ACHN (cell line): ENCODE measurements at places on chromosomes 12 and 14.

DNA sequence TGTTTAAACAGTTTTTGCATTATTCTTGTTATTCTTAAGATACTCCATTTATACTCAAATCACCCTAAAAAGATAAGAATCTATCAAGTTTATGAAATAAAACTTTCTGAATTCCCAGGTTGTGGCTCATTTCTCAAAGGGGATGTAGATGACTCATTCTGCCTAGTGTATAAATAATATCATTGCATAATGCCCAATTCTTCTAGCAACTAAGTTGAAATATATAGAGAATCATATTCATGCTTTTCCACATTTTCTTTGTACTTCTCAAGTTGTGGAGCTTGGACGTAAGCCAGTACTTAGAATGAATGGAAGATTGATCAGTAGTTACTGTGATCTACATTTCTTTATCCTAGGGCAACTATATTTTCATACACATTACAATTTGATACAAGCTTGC, 201.1 kb downstream of the PPFIA2 start:
- DNase-seq, result no peak

GRCh38 chr12:121107681-121108080, 25.0 kb upstream of the P2RX7 start:
- no peak for DNase-seq

DNA sequence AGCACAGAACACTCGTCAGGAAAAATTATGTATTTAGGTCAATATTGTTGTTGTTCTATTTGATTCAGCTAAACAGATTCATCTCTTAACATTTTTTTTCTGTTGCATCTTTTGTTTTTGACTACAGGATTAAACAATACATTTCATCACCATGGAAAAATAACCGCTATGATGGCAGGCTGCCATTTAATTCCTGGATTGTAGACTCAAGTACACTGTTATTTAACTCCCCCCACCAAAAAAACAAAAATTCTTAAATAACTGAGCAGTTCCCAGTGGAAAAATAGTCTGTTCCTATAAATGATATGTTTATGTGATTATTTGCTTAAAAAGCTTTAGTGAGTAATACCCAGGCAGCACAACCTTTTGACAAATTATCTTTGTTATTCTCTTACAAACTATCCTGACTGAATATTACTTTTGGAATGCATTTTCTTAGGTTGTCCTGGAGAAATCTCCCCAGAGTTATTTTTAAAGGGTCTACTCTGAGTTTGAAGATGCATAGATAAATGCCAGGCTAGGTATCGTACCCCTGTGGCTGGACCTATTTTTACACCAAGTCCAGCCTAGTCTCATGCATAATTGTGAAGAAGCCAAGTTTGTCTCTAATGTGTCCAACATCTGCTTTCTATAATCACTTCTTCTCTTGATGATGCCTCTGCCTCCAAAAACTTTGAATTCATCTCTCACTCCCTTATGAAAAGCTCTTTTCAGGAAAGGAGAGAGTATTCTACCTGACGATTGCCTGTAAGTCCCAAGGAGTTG, 3.7 kb downstream of the KERA start:
- DNase-seq, result no peak

- DNase-seq, result no peak
Measured at GRCh38 chr14:91241863-91242262, 2.6 kb downstream of the GPR68 start.

DNA sequence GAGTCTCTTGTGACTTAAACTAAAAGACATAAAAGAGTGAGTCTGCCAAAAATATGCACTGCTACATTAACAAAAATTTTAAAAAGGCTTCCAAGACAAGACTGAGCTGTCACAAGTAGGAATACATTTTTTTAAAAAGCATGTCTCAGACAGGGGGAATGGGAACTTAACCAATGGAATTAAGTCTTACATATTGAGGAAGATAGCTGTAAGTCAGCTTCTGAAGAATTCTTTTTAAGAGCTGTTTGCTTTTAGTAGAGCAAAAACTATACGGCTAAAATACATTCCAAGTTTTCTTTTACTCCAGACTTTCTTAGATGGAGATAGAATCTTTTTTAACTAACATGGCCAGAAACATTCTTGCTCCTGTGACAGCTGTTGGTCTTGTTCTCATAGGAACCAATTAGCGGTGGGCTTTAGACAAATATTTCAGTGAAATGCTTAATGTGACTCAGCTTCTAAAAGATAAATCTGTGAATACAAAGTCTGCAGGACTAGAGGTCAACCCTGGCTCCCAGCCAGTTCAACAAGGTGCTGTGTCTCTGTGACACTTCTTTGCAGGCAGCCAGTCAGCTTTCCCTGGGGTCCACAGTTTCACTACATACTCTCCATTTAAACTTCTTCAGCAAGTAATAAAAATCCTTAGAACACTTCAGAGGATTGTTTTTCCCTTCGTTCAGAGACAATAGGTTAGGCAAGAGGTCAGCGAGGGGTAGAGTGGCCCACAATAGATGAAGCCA, 187.6 kb downstream of the NAV3 start:
- no peak for DNase-seq

DNA sequence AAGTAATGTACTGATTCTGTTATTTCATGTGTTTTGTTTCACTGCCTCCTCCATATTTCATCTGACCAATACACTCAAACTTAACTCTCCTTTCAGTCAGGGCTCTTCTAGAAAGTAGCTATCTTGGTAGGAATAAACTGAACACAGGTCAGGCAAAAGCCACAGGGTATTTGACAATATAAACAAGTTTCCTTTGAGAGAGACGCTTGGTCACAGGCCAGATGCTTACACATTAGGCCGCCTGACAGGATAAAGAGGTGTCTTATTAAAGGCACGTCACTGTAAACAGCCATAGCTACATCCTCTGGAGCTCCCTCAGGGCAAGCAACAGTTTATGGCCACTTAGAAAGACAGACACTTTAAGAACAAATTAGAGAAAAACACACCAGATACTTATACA, 607.5 kb downstream of the SLC6A15 start:
- no peak for DNase-seq

DNA sequence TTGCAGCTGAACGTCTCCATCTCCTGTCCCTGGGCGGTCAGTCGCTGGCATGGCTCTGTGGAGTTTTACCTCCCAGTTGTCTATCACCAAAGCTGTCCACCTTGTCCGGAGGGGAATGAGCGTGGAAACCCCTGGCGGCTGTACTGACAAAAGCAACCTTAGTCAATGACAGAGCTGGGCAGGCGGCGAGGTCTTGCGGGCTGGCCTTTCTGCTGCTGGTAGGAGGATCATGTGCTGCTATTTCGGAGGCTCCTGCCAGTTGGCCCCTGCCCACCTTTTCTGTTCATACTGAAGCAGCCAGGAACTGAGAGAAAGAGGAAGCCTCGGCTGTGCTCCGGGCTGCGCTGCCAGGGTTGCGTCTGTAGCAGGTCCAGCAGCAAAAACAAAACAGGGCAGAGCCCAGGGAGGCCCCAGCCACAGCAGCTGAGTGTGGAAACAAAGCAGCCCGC, 57.7 kb downstream of the HMGA2 start:
- no peak for DNase-seq

DNA sequence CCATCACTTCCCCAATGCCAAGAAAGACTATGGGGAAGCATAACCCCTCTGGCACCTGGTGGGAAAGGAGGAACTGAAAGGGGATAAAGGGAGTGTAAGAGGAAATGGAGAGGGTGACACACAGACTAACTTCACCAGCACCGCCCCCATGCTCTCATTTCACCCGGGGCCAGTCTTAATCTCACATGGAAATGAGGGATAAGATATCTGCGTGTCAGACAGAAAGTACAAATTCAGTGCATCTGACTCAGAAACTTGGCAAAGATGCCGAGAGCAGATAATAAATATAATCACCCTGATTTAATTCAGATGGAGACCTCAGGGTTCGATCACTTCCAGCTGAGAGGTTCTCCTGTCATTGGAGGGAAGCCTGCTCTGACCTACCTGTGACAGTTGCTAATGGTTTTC, 191.6 kb downstream of the DUSP6 start:
- no peak for DNase-seq

- DNase-seq, result peak; percentile 62
Measured at GRCh38 chr12:54701940-54702592, 53.9 kb upstream of the DCD start.

DNA sequence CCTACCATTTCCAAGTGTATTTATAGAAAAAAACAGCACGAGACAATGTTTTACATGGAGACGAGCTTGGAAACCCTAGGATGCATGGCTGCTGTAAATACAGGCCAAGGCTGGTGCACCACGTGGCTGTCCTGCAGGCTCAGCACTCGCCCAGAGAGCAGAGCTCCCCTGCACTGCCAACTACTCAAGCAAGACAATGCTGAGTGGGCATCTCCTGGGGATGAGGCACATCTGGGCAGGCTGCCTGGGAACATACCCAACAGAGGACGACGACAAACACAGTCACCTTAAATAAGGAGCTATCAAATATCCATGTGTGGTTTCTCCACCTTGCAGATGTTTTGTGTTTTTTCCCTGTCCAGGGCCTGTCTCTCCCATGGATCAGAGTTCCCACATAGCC, 128.3 kb upstream of the PRMT8 start:
- DNase-seq, result no peak

- DNase-seq, result no peak
Measured at GRCh38 chr12:51210690-51211395, 7.0 kb downstream of the POU6F1 start.

- DNase-seq, result no peak
Measured at GRCh38 chr14:21275261-21275858, 4.5 kb upstream of the RPGRIP1 start.

GRCh38 chr12:60174476-60174875, 578.6 kb downstream of the SLC16A7 start:
- DNase-seq, result no peak

GRCh38 chr12:91721023-91721422, 424.6 kb downstream of the BTG1 start:
- no peak for DNase-seq

DNA sequence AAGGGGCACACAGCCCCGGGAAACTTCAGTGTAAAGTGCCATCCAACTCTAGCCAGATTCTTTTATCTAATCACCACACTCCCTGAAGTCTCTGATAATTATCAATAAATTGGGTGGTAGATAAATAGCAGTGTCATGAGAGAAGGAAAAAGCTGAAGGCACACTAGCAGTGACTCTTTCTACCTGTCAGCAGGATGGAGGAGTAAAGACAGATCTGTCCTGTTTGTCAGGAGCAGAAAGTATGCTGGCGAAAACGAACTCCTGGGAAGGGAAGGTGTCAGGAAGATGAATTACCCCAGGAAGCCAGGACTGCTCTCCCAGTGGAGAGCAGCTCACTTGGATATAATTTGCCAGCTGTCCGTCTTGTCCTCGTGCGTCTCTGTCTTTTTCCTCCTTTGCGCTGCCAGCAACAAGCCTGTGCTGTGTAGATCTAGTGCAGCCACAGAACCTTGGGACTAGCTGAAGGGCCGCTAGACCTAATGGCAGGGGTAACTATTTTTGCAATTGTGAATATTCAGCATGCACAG, 981.9 kb downstream of the DIO2 start:
- DNase-seq, result no peak

DNA sequence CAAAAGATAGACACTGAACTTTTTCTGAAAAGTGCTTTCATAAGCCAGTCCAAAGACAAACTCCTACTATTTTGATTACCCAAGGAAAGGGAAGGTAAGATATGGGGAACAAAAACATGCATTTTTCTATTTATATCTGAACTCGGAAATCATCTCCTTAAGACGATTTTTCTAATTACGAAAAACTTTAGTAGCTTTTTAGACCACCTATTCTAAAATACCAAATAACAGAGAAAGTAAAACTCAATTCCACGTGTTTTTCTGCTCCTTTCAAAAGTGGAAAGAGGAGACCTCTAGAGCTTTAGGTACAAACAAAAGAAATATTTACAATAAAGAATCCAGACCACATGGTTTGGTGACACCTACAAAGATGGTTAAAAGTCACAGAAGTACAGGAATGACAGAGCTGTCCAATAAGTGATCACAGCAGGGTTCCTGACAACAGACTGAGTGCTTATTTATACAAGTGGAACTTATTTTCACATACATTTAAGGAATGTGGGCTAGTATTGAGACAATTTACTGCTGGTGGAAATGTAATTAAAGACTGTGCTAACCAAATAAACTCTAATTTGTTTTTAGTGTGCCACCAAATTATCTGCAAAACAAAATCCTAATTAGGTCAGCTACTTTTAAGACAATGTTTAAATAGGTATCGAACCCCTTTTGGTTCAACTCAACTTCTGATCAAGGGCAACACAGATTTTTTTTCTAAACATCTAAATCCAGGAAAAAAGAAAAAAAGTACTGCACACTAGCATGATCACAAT, 2.4 kb downstream of the LRIG3 start:
- peak; percentile 25 for DNase-seq

DNA sequence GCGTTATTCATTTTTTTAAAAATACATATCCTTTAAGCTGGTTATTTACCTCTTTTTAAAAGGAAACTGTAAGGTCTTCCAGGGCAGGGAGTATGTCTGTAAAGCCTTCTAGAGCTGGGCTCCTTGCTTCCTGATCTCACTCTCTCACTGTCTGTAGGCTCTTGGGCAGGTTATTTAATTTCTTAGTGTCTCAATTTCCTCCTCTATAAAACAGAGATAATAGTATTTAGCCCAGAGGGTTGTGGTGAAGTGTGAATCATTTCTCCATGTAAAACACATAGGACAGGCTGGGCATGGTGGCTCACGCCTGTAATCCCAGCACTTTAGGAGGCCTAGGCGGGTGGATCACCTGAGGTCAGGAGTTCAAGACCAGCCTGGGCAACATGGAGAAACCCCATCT, 25.9 kb upstream of the LTA4H start:
- no peak for DNase-seq

GRCh38 chr14:71737760-71738159, 194.5 kb upstream of the RGS6 start:
- no peak for DNase-seq

- DNase-seq, result no peak
Measured at GRCh38 chr14:69360438-69361108, 37.5 kb downstream of the ERH start.

- no peak for DNase-seq
Measured at GRCh38 chr12:11158885-11159444, 12.0 kb upstream of the SMIM10L1 start.

- DNase-seq, result no peak
Measured at GRCh38 chr12:96132819-96133218, 61.4 kb upstream of the ELK3 start.

DNA sequence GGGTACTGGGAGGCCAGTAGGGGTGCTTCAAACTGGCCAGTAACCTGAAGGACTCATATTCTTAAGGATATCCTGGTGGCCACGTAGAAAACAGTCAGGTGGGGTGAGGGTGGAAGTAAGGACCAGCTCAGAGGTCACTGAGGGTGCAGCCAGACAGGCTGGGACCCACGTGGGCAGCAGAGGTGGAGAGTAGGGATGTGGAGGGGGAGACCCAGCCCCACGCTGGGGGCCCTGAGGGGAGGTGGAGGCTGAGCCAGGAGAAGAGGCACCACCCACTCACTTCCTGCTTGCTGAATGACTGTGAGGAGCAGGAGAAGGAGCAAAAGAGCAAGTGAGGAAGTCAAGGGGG, 12.6 kb upstream of the SERPINA3 start:
- DNase-seq, result no peak

GRCh38 chr12:72295744-72296143, 23.6 kb downstream of the TRHDE start:
- DNase-seq, result no peak

- peak; percentile 43 for DNase-seq
Measured at GRCh38 chr14:54567639-54568561, 972 bp downstream of the SAMD4A start.
